ENCODE measurements at places on chromosomes 3 and 15.

DNA sequence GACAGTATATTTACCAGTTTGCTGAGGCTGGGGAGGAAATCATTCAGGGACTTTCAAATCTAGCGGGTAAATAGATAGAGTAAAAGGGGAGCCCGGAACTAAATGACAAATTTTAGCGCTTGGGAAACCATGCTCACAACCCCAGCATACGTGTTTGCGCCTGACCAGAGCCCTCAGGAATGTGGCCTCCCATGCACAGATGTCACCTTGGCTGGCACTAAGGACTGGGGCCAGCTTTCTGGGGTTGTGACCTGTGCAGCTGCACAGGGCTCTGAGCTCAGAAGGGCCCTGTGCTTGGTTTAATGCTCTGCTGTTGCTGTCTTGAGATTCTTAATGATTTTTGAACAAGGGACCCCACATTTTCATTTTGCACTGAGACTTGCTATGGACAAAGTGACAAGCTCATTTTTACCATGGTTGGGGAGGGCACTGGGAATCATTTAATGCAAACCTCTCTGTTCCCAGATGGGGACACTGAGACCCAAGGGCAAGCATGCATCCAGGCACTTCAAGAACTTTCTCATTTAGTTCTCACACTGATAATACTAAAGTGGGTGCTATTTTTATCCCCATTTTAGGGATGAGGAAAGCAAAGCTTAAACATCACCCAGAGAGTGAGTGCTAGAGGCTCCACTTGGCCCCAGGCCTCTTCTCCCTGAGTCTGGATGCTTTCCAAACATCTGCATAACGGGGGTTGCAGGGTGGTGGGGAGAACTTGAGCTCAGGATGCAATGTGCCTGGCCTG lies 44.1 kb upstream of the FAM107A start:
- no peak for DNase-seq

DNA sequence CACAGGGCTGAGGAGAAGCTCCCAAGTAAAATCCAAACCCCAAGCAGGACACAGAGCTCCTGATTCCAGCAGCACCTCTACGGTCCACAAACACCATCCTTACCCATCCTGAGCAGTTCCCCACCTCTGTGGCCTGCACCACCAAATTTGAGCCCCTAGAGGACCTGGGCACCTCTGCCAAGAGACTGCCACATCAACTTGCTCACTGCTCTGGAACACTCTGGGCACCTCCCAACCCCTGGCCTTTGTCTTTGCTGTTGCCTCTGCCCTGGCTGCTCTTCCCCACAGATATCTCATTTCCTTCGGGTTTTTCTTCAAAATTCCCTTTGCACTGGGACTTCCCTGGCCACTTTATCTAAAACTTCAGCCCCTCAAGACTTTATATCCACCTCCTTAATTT lies 5.8 kb downstream of the RLBP1 start:
- DNase-seq = no peak

DNA sequence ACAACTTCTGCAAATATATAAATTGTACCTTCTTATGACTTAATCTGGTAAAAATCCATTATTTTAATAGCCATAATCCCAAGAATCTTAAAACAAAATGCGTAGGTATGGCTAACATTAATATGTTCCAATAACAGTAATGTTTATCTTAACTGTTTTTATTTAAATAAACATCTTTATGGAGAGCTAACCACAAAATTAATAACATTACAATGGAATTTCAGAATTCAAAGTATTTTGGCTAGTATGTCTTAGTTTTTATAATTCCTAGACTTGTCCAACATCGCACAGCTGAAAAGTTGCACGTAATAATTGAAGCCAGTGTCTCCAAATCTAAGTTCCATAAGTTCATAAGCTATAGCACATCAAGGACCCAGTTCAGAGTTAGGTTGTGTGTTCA lies 47.6 kb downstream of the ANKRD28 start:
- no peak for DNase-seq

DNA sequence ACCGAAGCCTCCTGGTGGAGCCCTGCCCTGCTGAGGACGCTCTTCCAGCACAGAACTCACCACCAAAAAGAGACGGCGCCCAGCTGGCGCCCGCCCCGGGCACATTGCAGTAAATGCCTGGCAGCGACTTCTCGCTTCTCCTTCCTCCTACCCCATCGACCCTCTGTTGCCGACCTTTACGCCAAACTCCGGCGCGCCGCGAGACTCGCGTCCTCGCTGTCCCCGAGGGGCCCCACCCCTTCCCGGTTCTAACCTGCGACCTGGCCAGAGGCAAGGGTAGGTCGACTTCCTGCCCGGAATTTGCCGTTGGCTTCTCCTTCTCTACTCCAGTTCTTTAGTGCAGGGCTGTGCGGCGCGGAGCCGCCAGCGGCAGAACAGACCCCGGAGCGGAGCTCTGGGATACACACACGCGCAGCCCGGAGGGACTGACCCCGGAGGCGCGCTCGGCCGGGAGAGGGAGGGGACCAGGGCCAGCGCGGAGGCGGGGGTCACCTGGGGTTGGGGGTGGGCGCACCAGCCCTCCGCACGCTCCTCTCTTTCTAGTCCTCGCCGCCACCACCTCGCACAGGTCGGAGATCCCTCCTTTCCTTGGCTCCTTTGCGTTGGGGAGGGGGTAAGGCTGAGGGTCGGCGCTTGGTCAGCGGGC lies 226.6 kb upstream of the AZI2 start:
- no peak for DNase-seq

DNA sequence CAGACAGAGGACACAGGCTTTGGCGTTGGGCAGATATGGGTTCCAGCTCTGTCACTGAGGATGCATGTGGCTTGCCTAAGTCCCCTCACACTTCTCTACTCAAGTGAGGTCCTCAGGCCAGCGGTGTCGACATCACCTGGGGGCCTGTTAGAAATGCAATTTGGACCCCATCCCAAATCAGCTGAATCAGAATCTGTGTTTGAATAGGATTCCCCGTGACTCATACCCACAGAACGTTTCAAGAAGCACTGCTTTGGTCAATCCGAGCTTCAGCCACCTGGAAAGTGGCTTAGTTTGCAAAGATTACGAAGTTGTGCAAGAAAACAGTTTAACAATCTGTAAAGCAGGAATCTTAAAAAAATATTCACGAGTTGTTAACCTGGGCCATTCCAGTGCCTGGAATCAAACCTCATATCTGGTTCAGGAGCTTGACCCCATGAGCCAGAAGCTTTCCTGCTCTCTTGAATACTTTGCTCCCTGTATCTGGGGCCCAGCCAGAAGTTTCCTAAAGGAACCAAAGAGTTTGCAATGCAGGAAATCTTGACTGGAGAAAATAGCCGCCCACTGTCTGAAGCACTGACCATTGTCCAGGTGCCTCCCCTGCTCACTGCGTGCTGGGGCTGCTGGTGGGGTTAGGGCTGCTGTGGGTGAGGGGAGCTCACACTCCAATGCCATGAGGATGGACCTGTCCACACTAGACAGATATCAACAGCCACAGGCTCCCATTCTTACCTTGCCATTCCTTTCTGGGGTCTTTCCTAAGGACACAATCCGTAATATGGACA lies 208.5 kb upstream of the LINGO1 start:
- DNase-seq = no peak

DNA sequence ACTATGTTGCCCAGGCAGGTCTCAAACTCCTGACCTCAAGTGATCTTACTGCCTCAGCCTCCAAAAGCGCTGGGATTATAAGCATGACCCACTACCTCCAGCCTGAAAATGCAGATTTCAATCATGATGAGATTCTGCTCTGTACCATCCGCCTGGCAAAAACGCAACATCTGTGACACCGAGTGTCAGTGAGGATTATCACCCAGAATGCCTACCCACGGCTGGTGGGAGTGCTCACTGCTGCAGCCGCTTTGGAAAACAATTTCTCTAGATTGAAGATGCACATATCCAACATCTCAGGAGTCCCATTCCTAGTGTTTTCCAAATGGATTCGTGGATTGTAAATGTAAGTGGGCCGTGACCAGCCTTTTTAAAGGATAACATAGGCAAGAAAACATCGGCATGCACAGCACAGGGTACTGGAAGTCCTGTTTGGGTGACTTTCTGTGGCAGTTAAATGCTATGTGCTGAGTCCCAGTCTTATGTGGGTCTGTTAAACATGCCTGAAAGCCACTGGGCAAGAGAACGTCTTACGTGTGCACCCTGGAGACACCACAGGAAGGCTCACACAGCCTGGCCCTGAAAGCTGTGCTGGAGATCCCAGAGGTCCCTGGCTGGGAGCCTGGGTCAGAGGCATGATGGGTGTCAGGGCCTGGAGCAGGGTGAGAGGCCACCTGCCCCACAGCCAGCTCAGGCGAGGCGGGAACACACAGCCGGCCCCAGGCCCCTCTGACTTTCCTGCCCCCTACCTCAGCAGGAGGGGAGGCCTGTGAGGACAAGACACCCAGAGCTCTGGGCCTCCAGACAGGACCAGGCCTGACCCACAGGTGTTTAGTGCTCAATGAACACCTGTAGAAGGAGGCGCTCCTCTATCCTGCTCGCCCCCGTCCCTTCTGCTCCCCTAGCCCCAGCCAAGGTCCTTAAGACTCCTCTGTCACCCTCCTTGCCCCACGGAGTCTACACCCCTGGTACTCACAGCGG lies 918 bp downstream of the PRSS50 start:
- no peak for DNase-seq

DNA sequence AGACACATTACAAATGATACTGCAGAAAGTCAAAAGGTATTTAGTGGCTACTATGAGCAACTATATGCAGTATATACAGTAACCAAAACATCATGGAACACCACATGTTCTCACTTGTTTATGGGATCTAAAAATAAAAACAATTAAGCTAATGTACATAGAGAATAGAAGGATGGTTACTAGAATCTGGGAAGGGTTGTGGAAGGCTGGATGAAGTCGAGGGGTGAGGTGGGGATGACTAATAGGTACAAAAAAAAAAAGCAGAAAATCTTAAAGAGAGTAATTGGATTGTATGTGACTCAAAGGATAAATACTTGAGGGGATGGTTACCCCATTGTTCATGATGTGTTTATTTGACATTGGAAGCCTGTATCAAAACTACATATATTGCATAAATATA lies 848.8 kb upstream of the GBE1 start:
- DNase-seq = no peak

GRCh38 chr3:172305552-172305951 lies 142.7 kb downstream of the GHSR start:
- DNase-seq = no peak

GRCh38 chr3:41715376-41715775 lies 246.5 kb downstream of the ULK4 start:
- no peak for DNase-seq

- DNase-seq = no peak
These were observed at the start of gene CDV3 for GRCh38 chr3:133573629-133574194. Gene CDV3 (plus strand): TSS chr3:133573686. CDS start chr3:133574045, 359 bp downstream.

GRCh38 chr3:161796780-161797179 lies 300.2 kb downstream of the OTOL1 start:
- no peak for DNase-seq

- no peak for DNase-seq
These were observed 16.3 kb downstream of the SV2B start for GRCh38 chr15:91116113-91117067.

DNA sequence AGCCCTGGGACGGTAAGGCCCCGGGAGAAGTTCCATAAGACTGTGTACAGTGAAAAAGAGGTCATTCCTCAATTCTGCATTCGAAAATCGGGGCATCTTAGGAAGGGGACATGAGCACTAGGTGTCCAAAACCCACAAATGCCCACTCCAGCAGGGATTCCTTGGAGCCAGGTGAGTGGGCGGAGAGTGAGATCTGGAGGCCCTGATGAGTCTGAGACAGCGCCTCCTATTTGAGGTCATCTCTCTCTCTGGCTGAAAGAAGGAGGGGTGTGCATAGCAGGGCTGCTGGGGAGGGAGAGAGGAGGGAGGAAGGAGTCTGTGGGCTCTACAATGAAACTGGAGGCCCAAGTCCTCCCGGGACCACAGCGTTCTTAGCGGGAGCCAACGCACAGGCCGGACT lies 38.1 kb upstream of the LACTB start:
- DNase-seq = no peak

DNA sequence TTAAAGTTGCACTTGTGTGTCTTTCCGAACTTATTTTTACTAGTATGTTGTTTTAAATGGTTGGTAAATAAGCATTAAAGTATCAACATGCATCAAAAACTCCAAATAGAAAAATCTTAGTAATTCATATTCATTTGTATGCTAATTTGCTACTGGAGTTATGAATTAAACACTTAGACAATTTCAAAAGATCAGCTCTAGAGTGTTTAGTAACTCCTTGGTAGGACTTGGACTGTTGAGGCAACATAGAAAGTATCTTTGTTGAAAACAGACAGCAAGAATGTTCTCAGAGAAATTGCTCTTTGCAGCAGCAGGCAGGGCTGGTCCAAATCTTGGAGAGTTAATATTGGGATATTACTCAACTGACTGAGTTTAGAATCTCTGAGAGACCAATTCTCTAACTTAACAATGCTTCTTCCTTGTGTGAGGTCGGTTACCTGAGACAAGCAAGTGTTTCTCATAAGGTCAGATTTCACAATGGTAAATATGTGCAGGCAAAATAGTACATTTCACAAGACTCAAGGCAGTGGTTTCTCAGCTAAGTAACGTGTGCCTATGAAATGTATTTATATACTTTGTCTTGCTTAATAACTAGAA lies 147.8 kb upstream of the IL12A start:
- DNase-seq = no peak

DNA sequence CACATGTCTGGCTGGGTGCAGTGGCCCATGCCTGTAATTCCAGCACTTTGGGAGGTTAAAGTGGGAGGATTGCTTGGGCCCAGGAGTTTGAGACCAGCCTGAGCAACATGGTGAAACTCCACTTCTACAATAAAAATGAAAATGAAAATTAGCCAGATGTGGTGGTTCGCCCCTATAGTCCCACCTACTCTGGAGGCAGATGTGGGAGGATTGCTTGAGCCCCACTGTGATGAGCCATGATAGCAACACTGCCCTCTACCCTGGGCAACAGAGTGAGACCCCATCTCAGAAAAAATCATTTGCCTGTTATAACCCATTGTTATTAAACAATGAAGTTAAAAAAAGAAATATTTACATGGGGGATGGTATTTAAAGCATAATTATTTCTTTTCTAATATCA lies 240.1 kb upstream of the ZPLD1 start:
- no peak for DNase-seq

Measured in activated T-cell treated with anti-CD3 and anti-CD28 coated beads for 48 hours (primary cell).